ENCODE measurements at places on chromosomes 7 and 10. TPM values are rescaled to one million over a fixed set of nuclear protein-coding genes. Genes with fewer than 3 reads are reported as not detected.

The SEMA3A gene
- 51.4 TPM for total RNA-seq

The IKZF1 gene
- total RNA-seq = not detected

The RSPH10B2 gene
- total RNA-seq = 0.14 TPM

The AKR1C3 gene
- total RNA-seq = 82.3 TPM

The UMAD1 gene
- total RNA-seq = 10.6 TPM

All from smooth muscle cell of bladder (primary cell).